Sciatic nerve (tissue), 2 donors: ENCODE measurements at places on chromosomes 11 and 22. TPM values are rescaled to one million over a fixed set of nuclear protein-coding genes. Genes with fewer than 3 reads are reported as not detected.
A peak's percentile ranks its signal among the peaks of the same experiment; 100 is the strongest.

DNA sequence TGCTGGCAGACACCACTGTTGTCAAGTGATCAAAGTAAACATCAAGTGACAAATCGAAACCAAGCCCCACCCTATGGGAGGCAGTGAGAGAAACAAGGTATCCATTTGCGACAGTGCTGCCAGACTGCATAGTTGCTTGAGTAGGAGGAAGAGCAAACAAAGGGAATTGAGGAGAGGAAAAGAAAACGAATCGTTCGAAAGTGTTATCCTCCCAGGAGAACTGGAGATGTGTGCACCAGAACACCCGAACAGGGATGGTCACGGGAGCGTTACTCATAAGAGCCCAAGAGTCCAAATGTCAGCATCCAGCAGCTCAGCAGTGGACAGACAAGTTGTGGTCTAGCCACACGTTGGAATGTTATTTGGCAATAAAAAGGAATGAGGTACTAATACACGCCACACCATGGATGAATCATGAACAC is 58.4 kb upstream of the NUP50 start:
- no peak for DNase-seq

DNA sequence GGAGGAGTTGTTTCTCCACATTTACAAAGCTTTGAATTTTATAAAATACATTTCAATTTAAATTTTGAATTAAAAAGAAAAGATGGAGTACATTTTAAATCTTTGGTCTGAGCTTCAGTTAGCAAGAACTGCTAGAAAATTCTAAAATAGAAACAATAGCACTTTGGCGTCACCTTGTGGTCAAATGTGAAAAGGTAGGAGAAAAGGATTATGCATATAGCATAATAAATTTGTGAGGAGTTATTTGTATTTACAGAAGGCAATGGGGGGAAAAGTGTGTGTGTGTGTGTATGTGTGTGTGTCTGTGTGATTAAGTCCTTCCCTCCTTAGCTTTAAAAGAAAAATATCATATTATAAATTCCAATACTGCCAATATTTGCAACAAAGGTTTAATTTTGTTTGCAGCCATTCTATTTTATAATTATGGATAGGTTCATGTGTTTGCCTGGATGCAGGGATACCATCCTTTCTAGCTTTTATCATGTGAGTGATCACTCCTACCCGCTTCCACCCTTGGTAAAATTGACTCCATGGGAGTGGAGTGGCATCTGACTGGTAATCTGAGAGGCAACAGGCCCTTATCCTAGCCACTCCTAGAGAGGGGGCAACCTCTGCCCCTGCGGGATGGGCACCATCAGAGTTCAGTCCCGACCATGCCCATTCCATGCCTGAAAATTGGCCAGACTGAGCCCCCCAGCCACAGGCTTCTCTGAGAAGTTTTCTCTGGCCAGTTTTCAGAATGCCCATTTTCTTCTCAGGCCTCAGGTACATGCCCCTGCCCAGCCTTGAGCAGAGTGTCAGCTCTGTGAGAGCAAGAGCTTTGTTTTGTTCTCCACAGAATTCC is 13.6 kb upstream of the LGR4 start:
- DNase-seq: no peak

GRCh38 chr11:102400603-102401002 is 52.0 kb downstream of the TMEM123 start:
- no peak for DNase-seq

DNA sequence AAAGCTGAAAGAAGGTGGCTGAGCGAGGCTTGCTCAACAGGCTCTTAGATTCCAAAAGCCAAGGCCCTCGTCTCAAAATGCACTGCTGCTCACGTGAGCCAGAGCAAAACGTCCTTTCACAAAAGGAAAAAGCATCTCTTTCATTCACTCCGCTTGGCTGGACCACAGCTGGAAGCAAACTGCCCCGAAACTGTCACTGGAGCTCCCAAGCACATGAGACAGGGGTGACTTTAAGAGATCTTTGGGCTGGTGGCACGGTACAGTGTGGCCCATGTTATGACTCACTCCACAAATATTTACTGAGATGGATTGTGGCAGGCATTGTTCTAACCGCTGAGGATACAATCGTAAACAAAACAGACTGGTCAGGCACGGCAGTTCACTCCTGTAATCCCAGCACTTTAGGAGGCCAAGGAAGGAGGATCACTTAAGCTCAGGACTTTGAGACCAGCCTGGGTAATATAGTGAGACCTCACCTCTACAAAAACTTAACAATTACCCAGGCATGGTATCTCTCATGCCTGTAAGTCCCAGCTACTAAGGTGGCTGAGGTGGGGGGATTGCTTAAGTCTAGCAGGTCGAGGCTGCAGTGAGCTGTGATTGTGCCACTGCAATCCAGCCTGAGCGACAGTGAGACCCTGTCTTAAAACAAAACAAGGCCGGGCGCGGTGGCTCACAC is 3.6 kb downstream of the PLA2G6 start:
- no peak for DNase-seq

- DNase-seq: no peak
Observed at GRCh38 chr22:36938028-36938425, 24.6 kb downstream of the CSF2RB start.

DNA sequence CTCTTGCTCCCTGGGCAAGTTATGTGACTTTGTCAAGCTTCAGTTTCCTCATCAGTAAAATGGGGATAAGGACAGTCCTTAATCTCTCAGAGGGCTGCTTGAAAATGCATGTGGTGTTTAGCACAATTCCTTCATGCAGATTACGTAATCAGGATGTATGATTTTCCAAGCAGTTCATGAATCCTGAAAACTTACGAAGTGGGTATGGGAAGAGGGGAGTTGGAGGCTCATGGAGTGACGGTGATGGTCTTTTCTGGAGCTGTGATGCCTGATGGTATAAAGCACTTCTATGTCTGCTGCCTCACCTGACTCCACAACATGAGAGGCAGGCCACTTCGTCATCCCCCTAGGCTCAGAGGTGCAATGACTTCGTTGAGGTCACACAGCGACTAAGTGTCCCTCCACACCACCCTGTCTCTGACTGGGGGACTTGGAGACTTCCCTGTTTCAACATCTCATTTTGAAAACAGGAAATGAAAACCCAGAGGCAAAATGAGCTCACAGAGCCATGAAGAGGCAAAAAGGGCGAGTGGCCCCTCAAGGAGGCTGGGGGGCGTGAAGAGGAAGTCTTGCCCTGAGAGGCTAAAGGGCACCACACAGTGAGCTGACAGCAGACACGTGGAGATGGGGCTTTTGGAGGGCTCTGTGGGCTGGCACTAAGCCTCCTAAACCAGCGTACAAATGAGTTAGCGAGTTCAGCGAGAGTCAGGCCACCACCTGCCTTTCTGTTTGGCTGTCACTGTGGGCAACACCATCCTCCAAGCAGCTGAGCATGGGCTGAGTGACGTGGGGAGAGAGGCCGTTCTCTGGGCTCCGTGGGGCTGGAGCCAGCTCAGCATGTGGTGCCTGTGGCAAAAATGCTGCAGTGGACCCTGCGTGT is 10.1 kb downstream of the MCM5 start:
- DNase-seq: no peak

DNA sequence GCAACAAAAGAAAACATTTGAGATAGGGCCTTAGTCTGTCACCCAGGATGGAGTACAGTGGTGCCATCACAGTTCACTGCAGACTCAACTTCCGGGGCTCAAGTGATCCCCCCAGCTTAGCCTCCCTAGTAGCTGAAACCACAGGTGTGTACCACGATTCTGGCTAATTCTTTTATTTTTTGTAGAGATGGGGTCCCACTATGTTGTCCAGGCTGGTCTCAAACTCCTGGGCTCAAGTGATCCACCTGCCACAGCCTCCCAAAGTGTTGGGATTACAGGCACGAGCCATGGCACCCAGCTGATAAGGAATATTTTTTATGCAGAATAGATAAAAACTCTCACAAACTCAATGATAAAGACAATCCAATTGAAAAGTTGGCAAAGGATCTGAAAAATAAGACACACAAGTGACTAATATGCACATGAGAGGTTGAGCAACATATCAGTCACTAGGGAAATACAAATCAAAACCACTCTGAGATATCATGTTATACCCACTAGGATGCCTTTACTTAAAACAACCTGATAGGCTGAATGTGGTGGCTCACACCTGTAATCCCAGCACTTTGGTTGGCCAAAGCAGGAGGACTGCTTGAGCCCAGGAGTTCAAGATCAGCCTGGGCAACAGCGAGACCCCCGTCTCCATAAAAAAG is 33.9 kb upstream of the CLTCL1 start:
- no peak for DNase-seq

GRCh38 chr11:45578316-45578715 is 87.1 kb downstream of the CHST1 start:
- no peak for DNase-seq

GRCh38 chr11:77377734-77378133 is 76.2 kb upstream of the GDPD4 start:
- DNase-seq: no peak

- DNase-seq: no peak
Observed at GRCh38 chr11:134164490-134165370, 59.0 kb downstream of the NCAPD3 start.

DNA sequence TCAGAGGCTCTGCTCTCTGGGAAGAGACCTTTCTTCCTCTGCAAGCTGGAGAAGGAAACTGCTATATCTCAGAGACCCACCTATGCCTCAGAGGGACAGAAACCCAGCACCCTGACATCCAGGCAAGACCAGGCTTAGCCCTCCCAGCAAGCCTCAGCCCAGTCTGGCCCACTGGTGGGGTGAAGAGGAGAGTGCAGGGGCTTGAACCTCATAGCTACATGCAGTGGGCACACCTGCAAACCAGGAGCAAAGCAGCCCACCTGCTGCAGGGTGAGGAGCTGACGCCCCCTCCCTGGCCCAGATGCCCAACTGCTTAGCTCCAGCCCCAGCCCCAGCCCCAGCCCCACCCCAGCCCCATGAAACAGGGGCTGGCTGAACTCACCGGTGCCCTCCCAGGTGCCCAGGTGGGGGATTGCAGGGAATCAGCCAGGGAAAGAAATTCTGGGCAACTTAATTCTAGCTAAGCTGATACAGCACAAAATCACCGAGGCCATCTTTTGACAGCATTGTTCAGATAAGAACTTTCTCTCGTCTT is 246.8 kb downstream of the BUD13 start:
- DNase-seq: peak; percentile 12

DNA sequence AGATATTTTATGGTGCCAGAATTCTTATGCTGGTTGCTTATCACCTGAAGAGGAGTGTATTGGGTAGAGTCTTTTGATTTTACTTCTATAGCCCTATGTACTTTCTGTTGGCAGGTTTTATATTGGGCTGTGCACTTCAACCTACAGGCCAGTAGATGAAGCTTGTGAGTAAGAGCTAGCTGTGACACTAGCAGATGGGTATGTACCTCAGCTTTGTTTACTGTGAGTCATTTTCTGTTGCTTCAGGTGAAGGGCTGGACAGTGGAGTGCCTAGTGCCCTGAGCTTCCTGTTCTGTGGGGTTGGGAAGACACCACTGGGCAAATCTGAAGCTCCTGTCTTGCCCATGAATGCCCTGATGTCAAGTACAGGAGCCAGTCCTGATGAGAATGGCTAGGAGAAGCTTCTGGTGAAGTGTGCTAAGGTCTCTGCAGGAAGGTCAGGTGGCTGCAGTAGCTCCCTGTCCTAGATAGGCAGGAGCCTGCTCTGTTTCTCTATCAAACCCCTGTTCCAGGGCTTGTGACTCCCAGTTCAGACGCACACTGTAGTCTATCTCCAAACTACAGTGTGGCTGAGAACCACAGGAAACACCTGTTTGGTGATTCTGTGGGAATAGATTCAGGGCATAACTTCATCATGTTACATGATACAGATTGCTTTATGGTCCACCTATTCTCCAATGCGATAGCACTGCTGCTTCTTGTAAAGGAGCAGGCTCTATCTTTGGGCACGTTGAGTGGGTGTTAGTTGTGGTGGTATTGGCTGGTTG is 755.7 kb downstream of the KCNA4 start:
- no peak for DNase-seq

GRCh38 chr22:41526830-41527799 is 17.2 kb downstream of the POLR3H start:
- DNase-seq: no peak

DNA sequence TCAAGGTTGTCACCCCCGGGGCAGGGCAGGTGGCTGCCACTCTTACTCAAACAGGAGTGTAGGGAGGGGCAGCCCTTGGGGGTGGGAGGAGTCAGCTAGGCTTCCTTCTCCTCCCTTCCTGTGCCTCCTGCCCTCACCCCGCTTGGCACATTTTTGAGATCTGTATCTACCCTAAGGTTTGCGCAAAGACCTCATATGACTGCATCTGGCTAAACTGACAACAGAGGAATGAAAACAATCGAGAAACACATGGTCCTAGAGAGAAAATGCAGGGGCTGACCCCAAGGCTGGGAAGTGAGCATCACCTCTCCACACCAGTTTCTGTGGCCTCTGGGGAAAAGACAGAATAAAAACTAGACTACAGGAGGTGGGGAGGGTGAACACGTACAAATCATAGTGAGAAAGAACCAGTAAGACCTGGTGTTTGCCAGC is 28.1 kb downstream of the IGSF9B start:
- DNase-seq: no peak

- no peak for DNase-seq
Observed at GRCh38 chr22:20836987-20837823, 21.4 kb downstream of the PI4KA start.

DNA sequence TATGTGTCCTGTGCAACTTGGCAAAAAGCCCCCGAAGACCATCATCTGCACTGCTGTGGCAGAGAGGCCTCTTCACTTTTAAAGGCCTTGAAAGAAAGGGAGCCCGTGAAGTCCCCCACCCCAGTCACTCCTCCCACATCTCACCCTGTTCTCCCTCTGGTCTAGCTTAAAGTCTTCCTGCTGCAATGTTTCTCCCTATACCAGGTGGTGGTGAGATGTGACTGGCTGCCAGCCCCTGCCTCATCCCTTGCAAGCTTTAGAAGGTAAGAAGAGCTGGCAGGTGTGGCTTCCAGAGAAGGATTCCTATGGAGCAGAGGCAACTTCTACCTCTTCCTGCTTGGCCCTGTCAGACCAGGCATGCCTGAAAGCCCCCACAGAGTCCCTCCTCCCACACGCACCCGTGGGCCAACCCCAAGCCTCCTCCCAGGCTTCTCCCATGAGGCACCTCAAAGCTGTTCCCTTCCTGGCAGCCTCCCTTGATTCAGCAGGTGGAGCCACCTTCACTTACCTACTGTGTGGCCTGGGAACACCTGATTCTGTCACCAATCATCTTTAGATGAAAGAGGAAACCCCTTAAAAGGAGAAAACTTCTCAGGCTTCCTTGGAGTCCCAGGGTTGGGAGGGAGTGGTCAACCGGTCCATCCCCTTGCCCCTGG is 4.0 kb upstream of the TRIM29 start:
- DNase-seq: peak; percentile 49

GRCh38 chr11:123186286-123186685 is 8.8 kb downstream of the CLMP start:
- no peak for DNase-seq

DNA sequence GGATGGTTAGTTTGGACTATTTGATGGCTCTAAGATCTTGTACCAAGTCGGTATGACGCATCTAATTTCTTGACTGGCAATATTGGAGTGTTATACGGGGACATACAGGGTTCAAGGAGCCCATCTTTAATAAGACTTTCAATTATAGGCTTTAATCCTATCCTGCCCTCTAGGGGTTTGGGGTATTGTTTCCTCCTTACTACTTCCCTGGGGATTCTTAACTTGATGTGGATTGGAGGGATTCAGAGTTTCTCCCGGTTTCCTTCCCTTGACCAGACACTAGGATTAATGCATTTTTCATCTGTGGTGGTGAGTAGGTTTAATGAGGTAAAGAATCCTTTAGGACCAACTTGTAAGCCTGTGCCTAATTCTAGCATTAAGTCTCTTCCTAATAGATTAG is 18.8 kb downstream of the CYP2D6 start:
- no peak for DNase-seq

Gene OR4A16
- total RNA-seq: not detected

Gene SLC37A2
- 12.7 TPM for total RNA-seq

Gene SLC6A5
- not detected for total RNA-seq

Gene ACER3
- total RNA-seq: 56.7 TPM

Gene YDJC
- total RNA-seq: 7.0 TPM

Gene MS4A1
- 2.5 TPM for total RNA-seq

Gene CRYBA4
- total RNA-seq: not detected

Gene OR2AG2
- total RNA-seq: not detected
